ENCODE measurements at places on chromosomes 13 and 19.

DNA sequence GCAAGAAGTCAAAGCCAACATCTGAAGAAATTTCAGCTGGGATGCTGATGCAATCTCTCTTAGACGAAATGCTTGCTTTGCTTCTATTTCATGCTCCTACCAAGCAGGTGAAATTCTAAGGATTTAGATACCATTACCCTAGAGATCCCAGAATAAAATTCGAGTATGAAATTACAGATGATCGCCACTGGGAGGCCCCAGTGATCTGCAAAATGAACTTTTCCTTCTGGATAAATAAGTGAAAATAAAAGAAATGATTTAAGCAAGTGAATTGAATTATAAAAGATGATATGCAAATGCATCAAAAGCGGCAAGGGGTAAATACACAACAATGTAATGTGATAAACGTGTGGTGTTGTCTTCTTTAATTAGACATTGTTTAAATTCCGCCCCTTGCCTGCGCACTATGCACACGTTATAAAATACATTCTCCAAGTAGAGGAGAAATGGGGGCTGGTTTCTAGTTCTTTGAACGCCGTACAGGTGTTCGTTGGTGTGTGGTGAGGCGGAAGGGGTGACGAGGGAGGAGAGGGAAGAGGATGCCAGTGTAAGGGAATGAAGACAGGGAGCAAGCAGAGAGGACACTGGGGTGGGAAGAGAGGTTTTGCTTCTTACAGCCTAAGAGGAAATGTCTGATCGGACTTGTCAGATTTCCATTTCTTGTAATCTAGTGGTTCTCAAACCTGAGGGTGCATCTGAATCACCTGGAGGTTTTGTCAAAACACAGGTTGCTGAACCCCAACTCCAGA, 58.0 kb downstream of the ERCC5 start:
- no peak for DNase-seq

GRCh38 chr13:29817604-29818378, 32.6 kb downstream of the UBL3 start:
- no peak for DNase-seq

DNA sequence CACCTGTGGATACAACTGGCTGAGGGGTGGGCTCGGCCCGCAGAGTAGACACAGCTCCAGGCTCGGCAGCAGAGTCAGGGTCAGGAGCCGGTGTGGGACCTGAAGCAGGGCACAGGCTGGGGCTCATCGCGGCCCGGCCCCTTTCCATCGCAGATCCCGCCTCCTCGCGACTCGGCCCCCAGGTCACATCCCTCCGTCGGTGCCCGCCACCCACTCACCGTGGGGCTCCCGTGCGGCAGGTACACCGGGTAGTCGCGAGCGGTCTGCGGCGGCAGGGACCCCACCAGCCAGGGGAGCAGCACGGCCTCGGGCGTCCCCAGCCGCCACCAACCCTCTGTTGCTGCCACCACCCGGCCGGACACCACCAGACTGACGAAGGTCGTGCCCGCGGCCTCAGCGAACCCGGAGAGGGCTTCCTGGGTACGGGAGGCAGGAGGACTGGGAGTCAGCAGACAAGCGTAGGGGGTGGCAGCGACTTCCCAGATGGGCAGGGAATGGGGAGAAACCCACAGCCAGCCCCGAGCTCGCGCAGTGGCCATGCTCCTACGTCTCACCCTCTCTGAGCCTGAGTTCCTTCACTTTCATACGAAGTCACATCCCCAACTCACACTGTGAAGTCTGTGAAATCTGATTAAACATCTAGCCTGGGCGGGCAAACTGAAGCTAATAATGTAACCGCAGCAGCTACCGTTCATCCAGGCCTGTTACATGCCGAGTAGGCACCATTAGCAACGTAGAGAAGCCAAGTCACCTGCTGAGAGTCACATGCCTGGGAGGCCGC, 3.7 kb downstream of the FUZ start:
- peak; percentile 63 for DNase-seq

- no peak for DNase-seq
These were observed 70.5 kb downstream of the COL4A1 start for GRCh38 chr13:110236431-110236830.

DNA sequence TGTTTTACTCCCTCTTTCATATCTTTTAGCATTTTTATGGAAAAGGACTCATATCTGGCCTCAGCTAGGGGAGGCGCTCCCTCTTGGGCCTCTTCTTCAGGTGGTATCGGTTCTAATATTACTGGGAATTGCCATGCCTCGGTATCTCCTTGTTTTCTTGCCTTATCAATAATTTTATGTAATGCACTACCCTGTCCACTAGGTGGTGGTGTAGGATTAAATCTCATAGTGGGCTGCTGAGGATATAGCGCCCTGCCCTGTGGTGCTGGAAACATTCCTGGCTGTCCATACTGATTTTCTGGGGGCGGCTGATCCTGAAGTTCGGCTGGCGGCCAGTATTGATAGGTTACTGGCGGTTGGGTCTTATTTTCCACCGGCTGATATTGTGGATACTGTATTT, 35.8 kb downstream of the ZNF420 start:
- DNase-seq = no peak

DNA sequence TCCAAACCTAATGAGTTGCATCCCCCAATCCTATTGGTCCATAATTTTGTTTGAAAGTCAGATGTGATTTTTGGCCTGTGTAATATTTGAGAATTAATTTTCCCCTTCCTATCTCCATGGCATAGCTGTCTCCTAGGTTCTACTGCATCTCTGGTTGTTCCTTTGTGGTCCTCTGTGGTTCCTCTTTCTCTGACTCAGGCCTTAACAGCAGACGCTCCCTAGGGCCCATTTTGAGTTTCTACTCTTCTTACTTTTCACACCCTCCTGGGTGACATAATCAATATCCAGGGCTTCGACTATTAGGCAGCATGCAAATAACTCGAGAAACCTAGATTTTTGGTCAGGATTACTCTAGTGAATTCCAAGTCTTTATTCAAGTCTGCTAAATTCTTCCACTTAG, 160.7 kb downstream of the RFC3 start:
- no peak for DNase-seq

- DNase-seq = no peak
These were observed 36.8 kb downstream of the ACSBG2 start for GRCh38 chr19:6172074-6172863.

- DNase-seq = no peak
These were observed 71.3 kb downstream of the ARHGEF7 start for GRCh38 chr13:111186305-111186935.

DNA sequence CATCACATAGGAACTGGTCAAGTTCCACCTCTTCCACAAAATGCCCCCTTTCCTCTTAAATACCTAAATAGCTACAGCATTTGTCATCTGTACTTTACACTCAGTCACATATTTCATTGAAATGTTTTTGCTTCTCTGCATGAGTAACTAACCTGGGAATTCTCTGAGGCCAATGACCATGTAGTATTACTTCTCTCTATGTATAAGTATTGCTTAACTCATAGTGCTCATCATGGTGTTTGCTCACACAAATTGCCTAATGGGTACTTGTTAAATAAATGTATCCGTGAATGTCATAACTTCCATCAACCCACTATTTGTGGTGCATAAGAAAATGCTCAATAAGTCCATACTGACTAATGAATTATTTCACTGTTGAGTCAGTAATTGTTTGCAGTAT, 115.5 kb downstream of the FGF14 start:
- DNase-seq = no peak

DNA sequence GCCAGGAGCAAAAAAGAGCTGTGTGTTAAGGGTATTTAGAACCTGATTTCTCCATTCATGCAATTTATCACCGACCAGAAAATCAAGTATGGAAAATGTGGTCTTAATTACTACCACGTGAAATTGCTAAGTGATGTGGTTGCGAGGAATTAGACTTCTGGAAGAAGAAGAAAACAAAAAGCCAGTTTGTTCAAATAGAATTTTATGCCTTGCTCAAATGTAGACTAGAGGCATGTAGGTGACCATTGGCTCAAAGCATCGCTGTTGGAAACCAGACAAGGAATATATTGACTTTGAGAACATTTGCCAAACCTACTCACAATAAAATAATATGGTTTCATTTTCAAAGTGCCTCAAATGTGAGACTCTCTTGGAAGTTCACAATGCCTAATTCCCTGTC, 57.3 kb upstream of the LRCH1 start:
- no peak for DNase-seq

DNA sequence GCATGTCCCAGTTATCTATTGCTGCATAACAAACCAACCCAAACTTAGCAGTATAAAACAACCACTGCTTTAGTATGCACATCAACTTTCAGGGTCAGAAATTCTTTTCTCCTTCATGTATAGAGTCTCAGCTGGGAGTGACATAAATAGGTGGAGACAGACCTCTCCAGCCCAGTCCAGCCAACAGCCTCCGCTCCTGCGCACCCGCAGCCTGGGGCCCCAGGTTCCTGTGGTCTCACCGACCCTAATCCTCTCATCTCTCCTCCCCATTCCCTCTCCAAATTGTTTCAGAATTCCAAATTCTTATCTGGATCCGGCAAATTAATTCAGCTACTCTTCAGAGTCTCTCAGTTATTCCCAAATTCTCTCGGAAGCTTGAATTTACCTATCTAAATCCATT, 522 bp upstream of the ATP12A start:
- no peak for DNase-seq

GRCh38 chr13:113596321-113597200, 12.0 kb downstream of the TFDP1 start:
- DNase-seq = no peak

DNA sequence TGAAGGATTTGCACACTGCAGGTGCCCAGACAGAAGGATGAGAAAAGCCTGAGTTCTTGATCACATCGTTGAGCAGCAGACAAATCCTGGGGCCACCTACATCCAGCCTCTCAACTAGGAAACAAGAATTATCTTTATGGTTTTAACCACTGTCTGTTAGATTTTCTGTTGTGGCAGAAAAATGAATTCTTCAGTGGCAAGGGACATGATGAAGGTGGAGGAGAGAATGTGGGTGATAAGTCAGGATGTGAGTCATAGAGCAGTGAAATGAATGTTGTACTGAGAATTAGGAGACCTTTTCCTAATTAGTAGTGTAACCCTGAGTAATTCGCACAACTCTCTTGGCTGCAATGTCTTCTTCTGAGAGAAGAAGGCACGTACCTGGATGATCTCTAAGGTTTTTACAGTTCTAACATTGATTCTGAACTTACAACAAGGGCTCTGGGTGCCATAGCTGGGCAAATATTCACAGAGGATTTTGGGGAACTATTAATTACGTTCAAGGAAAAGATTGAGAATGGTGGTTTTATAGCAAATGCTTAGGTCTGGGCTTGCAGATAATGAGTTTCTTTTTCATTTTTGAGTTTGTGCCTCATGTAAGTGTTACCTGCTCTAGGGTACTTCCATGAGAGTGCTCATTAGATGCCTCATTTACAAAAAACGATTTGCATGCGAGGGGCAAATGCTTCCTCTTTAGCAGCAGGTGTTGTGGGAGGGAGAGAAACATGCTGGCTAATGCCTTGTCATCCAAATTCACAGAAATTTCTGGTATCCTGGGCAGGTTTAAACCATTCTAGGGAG, 111.0 kb upstream of the KL start:
- peak; percentile 39 for DNase-seq

DNA sequence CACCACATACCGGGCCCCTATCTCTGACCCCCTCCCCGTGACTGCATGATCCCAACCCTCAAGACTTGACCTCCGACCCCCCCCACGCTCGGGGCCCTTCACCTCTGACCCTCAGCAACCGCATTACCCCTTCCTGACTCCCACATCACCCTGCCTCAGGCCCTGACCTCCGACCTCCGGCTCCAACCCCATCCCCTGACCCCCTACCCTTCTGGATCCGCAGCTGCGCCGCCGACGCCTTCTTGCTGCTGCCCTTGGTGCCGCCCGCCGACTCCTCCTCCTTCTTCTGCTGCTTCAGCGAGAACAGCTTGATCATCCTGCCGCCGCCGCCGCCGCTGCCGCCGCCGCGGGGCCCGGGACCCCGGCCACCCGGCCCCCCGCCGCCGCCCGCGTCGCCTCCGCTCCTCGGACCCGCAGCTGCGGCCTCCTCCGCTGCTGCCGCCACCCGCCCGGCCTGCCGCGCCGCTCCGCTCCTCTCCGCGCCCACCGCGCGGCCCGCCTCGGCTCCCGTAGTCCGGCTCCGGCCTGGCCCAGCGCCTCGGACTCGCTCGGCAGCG, at the start of gene UBE2M:
Gene UBE2M, minus strand, starts transcription at position 546 of the 557 bp plus-strand sequence. Its CDS starts 230 bp downstream, at position 316.
- peak; percentile 82 for DNase-seq

GRCh38 chr13:33272531-33273124, 12.9 kb downstream of the STARD13 start:
- DNase-seq = no peak

- DNase-seq = no peak
These were observed 80.0 kb downstream of the MZT1 start for GRCh38 chr13:72647422-72647821.

DNA sequence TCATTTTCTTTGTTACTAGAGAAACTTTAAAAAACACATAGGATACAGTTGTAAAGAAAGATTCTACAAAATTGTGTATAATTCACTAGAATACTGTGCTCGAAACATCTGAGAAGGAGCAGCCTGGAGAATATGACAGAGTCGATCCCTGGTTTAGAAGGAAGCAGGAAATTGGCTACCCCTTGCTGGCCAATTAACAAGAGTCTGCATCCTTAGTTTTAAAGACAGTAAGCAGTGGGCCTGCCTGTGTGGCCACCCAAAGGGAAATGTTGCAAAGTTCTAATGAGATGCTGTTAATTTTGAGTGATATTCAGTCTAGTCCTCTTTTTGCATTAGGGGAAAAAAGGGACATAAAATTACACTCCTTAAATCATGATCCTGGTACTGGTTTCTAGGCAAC, 988.6 kb downstream of the PCDH17 start:
- no peak for DNase-seq

DNA sequence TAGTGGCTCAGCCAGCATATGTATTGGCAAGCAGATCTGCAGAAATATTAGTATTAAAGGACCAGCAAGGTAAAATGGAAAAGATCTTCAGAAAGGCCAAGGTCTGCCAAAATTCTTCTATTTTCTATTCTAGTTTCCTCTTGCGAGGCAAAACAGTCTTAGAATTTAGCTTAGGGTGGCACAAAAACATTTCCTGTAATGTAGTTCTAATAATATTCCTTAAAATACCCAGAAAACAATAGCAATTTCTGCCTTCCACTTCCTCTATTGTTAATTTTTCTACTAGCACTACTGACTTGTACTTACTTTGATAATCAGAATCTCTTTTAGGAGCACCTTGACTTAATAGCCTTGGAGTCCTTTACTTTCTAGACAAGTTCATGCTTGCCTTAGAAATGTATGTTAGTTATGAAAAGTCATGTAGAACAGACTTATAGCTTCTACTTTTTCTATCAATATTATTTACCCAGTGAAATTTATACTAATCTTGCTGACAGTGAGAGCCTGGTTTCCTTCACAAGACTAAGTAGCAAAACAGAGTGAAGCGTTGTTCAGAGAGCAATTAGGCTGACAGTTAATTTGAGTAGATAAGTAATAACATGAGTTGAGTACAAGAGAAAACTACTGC, 23.9 kb upstream of the LPAR6 start:
- DNase-seq = no peak

DNA sequence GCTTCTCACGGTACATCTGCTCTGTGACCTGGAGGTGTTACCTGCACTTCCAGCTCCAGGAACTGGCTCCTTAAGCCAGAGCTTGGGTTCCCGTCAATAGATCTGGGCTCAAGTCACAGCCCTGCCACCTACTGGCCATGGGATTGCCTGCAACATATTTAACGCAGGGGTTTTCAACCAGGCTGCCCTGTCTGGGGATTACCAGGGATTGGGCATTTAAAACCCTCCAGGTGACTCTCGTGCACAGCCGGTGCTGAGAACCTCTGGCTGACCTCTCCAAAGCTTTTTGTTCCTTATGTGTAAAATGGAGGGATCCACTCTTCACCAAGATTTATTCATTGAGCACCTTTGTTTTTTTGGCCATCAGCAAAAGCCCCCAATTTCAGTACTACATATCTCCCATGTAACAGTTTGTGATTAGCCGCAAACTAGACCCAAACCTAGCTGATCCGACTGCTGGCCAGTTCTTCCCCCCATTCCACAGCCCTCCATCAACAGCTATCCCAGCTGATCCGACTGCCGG, 76.6 kb upstream of the STK24 start:
- peak; percentile 86 for DNase-seq
